ENCODE measurements at places on chromosomes 7 and 10. TPM values are rescaled to one million over a fixed set of nuclear protein-coding genes. Genes with fewer than 3 reads are reported as not detected.
A peak's percentile ranks its signal among the peaks of the same experiment; 100 is the strongest.

DNA sequence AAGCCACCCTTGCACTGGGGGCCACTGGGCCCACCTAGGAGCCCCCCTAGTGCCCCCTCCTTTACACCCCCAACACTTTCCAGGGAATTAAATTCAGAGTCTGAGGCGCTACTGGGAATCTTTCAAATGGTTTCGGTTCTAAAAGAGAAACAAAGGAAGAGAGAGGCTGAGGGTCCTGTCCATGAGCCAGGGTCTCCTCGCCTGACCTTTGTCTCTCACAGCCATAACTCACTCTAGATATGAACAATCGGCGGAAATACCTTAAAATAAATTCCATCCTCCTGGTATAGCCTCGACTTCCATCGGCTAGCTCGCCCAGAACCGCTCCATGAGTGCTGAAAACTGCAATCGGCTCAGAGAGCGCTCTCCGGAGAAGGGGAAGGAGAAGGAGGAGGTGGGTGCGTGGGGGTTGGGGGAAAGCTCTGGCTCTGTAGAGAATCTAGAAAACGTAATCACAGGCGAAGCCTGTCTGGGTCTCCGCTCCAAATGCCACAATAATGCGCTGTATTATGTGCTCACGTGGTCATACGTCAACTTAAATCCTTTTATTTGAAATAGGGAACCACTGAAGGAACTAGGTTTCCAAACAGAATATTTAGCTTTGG is 12.6 kb downstream of the HOXA4 start:
- H3K27me3 ChIP-seq: no peaks in the 10 kb centered on the region
- DNase-seq: no peak
- peak overlapping the region; percentile 53 for H3K4me3 ChIP-seq
- no peaks in the 10 kb centered on the region for H3K36me3 ChIP-seq
- peak overlapping the region; percentile 90 for H3K27ac ChIP-seq

DNA sequence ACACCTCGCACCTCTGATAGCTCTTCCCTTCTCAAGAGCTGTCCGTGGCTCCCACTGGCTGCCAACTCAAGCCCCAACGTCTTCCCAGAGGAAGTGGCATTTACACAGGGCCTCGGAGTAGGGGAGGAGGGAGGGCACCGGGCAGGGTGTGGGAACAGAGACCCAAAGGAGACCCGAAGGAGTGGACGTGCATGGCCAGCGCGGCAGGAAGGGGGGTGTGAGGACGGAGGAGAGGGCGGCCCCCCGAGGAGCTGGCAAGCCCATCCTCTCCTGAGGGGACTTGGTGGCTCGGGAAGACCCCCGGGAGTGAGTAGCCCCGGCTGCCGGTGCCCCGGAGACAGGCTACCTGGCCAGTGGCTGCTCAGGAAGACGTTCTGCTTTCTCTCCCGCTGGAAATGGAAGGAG is 85.9 kb downstream of the FOXL3 start:
- no peak overlapping the region for H3K4me3 ChIP-seq
- peaks cover 13% of the 10 kb centered on the region for H3K4me1 ChIP-seq
- no peaks in the 10 kb centered on the region for H3K27me3 ChIP-seq

- H3K27ac ChIP-seq: peak overlapping the region; percentile 87
- H3K27me3 ChIP-seq: no peaks in the 10 kb centered on the region
- H3K4me3 ChIP-seq: peak overlapping the region; percentile 80
- peak; percentile 30 for DNase-seq
These were observed 766 bp downstream of the BAMBI start for GRCh38 chr10:28677888-28678686.

- no peak overlapping the region for H3K4me3 ChIP-seq
- no peaks in the 10 kb centered on the region for H3K27me3 ChIP-seq
- no peaks in the 10 kb centered on the region for H3K36me3 ChIP-seq
These were observed 25.9 kb upstream of the YAE1 start for GRCh38 chr7:39540320-39540719.

DNA sequence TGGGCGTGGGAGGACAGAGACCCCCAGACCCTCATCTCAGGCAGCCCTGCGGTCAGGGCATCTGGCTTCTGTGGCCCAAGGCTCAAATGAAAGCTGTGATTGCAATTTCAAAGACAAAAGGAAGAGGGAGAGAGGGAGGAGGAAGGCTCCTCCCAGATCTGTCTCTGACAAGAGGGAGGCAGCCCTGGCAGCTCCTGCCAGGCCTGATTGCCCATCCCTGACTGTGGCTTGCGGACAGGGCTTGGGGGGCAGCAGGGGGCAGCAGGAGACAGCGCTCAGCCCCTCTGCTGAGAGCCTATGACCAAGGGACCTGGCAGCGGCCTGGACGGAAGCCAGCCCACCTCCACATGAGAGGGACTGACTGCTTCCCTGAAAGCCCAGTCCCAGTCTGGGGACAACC is 91.8 kb downstream of the PTPRN2 start:
- H3K36me3 ChIP-seq: no peaks in the 10 kb centered on the region
- DNase-seq: no peak
- H3K27me3 ChIP-seq: no peaks in the 10 kb centered on the region
- H3K4me3 ChIP-seq: no peak overlapping the region
- no peak overlapping the region for H3K27ac ChIP-seq

GRCh38 chr10:3783682-3784432 is 1.2 kb downstream of the KLF6 start:
- H3K27ac ChIP-seq: peak overlapping the region; percentile 100
- H3K27me3 ChIP-seq: no peaks in the 10 kb centered on the region
- H3K4me1 ChIP-seq: peaks cover 32% of the 10 kb centered on the region
- peaks cover 32% of the 10 kb centered on the region for H3K36me3 ChIP-seq
- H3K4me3 ChIP-seq: peak overlapping the region; percentile 88

- H3K27me3 ChIP-seq: no peaks in the 10 kb centered on the region
- DNase-seq: no peak
- no peak overlapping the region for H3K27ac ChIP-seq
- H3K4me3 ChIP-seq: no peak overlapping the region
- H3K4me1 ChIP-seq: peaks cover 18% of the 10 kb centered on the region
These were observed 18.0 kb downstream of the STX1A start for GRCh38 chr7:73701357-73701995.

The PSPH gene
- total RNA-seq: 12.7 TPM

The DGKI gene
- total RNA-seq: 0.34 TPM
